Occipital lobe (tissue), 3 donors: ENCODE measurements at places on chromosomes 11 and 22.

- no peak for DNase-seq
Measured at GRCh38 chr11:23948851-23949250, 548.0 kb upstream of the LUZP2 start.

GRCh38 chr11:45324459-45324858 is 38.3 kb upstream of the SYT13 start:
- no peak for DNase-seq

DNA sequence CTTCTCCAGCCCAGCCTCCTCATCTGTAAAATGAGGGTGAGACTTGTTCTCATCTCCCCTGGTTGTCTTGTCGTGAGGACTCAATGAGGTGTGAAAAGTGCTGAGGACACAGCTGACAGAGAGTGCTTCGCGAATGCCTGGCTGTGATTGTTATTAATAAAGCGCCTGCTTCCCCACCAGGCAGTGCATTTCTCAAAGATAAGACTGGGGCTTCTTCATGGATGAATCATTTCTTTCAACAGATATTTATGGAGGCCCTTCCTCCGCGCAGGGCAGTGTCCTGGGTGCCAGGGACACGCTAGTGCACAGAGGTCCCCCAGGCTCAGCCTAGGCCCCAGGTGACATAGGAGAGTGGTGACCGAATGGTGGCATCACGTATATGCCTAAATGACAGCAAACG is 34.3 kb upstream of the SHISAL1 start:
- no peak for DNase-seq

- no peak for DNase-seq
Measured at GRCh38 chr22:35450824-35451569, 51.1 kb downstream of the MCM5 start.

DNA sequence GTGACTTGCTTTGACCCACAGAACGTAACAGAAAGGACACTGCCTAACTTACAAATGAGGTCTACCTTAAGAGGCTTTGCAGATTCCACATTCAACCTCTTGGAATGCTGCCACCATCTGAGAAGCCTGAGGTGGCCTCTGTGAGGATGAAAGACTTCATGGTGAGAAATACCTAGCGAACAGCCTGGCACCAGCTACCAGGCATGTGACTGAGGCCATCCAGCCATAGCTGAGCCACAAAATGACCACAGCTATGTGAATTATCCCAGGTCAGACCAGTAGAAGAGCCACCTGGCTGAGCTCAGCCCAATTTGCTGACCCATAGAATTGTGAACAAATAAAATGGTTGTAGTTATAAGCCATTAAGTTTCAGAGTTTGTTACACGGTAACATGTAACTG is 37.5 kb downstream of the PPARA start:
- DNase-seq = no peak

DNA sequence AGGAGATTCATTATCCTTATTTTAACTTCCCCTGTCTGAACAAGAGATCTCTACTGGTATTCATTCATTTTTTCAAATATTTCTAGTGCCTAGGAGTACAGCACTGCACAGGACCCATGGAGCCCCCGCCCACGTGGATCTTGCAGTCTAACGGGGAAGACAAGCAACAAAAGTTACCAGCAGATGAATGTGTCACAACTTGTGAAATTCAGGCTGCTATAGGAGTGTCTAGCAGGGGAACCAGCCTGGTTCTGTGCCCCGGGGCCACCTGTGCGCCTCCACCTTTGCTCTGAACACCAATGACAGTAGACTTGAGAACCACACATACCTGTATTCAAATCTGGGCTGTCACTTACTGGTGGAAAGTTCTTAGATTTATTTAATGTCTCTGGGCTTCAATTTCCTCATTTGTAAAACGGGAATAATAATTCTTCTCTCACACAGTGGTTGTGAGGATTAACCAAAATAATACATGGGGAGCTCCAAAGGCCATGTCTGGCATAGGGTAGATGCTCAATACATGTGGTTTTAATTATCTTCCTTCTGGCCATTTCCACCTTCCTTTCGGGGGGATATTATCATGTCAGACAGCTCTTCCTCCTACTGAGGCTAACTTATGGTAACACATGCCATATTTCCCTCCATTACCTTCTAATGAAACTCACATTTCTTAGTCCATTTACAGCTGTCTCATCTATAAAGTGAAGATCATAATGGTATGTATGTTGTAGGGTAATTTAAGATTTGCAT is 17.8 kb downstream of the POU2AF1 start:
- DNase-seq = no peak

GRCh38 chr11:63616953-63617352 is 2.7 kb upstream of the PLAAT3 start:
- no peak for DNase-seq

DNA sequence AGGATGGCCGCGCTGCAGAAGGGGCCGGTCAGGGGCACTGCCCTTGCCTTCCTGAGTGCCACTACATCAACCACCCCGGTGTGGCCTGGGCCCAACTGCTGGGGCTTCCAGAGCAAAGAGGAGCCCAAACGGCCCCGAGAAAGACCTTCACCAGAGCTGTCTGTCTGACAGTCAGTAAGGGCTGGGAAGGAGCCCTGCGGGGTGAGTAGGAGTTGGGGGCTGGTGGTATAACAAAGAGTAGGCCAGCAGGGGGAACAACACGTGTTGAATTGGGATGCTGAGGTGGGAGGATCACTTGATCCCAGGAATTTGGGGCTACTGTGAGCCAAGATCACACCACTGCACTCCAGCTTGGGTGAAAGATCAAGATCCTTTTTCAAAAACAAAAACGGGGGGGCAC is 3.9 kb downstream of the GSTT4 start:
- DNase-seq = no peak

DNA sequence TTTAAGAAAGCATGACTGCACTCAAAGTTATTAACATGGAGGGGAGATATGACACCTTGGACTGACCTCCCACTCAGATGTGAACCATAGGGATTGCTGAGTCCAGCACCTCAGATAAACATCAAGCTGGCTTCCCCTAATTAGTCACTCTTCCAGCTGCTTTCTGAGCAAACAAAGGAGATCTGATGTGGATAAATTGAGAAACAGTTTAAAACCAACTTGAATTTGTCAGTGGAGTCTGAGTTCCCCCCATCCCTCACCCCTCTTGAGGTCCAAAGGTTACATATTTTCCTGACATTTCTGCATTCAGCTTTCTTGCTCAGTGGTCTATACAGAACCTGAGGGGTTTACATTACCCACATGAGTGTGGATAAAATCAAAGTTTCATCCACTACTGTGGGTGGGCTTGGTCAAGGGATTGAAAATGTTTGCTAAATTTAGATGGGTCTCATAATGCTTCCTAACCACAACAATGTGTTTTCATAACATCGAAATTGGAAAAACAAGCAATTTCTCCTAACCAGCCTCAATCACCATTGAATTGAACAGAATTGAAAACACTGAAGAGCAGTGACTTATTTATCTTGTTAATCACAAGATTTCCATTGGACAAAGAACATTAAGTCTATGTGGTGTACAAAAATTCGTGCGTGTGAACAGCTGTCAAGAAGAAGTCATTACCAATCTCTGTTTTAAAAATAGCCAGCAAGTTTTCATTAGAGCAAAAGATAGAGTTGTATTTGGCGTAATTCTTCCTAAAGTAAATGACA is 292.3 kb downstream of the METTL15 start:
- DNase-seq = no peak

DNA sequence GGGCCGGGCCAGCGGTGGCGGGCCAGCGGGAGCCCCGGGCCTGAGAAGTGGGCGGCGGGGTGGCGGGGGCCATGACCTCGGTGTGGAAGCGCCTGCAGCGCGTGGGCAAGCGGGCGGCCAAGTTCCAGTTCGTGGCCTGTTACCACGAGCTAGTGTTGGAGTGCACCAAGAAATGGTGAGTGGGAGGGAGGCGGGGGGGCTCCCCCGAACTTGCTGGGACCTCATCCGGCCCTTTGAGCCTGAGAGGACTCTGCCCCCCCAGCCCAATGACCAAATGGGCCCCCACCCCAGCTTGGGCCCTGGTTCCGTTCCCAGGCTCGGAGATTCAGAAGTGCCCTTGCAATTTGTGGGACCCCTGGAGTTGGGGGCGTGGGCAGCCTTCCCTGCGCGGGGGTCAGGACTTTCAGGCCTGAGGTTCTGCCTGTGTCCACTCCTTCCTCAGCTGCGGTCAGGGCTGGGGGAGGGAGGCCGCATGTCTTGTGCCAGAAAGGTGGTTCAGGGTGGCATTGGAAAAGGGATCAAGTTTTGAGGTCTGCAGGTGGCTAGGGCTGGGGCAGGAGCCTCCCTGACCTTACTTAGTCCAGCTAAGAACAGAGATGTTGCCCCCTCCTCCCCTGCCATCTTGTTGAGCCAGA is 496 bp downstream of the EHBP1L1 start:
- no peak for DNase-seq

DNA sequence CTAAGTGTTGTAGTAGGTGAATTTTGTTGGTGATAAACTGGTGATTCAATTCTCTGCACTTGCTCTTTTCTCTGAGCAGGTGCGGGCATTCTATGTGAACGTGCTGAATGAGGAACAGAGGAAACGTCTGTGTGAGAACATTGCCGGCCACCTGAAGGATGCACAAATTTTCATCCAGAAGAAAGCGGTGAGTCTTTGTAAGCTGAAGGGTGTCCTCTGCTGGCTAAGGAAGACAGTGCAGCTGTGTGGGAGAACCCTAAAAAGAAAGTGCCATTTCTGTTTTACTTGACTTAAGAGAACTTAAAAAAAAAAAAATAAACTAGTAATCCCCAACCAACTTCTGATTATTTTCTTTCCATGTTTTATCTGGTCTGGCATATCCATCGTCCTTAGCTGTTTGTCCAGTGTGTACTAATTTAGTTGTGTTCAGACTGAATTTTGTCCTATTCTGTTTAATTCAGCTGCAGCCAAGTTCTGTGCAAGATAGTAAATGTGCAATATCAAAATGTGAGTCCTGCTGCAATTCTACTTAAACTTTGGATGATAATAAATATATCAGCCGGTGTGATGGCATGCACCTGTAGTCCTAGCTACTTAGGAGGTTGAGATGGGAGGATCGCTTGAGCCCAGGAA is 29.6 kb downstream of the CAT start:
- DNase-seq = no peak

DNA sequence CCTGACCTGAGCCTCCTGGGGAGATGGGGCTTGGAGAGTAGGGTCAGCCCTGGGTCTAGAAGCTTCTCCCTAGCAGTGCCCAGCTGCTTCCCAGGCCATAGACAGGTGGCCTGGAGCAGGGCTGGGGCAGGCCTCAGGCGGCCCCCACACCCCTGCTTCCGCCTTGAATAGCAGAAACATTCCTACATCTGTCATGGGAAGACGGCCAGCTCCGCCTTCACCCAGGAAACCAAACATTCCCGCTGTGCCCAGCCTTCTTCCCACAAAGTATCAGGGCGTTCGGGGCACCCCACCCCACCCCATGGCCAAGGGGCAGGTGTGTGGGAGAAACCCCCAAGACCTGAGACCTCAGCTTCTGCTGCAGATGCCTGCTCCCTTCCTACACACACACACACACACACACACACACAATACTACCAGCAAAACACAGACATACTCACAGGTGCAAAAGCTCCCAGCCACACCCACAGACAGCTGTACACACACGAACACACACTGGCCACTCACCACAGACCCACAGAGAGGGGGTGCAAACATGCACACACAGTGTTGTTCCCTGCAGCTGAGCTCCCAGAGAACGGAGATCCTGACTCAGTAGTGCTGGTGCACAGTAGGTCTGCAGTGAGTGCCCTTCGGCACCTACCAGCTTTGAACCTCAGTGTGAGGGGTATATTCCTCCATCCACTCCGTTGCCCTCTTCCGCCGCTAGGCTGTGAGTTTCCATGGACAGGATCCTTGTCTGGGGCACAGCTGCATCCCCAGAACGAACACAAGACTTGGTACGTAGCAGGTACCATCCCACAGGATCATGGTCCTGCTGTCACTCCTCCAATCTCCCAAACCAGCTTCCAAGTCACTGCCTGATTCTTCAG is 37.4 kb downstream of the PDGFB start:
- no peak for DNase-seq

DNA sequence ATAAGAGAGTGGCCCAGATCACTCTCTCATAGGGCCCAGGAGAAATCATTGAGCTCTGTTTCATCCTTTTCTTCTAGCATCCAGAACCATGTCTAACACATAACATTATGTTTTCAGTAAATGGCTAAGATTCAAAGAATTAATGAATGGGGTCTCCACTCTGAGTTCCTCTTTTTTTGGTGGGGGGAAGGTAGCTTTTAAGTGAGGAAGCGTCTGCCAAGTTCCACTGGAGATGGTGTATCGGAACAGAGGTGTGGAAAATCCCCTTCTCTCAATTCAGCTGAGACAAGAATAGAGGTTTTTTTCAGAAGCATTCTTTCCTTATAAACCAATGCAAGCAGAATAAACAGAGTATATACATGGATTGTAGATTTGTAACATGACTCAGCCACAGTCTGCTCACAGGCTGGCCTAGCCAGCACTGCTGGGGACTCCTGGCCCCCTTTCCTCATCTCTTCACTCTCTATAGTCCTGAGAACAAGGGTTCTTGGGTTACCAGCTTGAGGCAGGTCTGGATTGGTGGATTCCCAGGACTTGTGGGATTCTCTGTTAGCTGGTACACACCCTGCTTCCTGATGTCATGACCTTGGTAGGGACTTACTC is 97.2 kb downstream of the TRAF6 start:
- DNase-seq = no peak

GRCh38 chr22:31757265-31757664 is 3.4 kb downstream of the DEPDC5 start:
- DNase-seq = no peak

- no peak for DNase-seq
Measured at GRCh38 chr11:84106541-84106940, 820.4 kb upstream of the CCDC90B start.
